ENCODE measurements at places on chromosomes 6 and 20. TPM values are rescaled to one million over a fixed set of nuclear protein-coding genes. Genes with fewer than 3 reads are reported as not detected.

SIRPB2 gene
- total RNA-seq: 1.8 TPM

SLC35F1 gene
- 3.1 TPM for total RNA-seq

RSPO4 gene
- total RNA-seq: 1.1 TPM

EYA2 gene
- total RNA-seq: 0.59 TPM

CST7 gene
- total RNA-seq: 9.4 TPM

KCNQ2 gene
- total RNA-seq: 1.2 TPM

KCNG1 gene
- total RNA-seq: 1.7 TPM

TSPO2 gene
- total RNA-seq: 0.79 TPM

BNIP5 gene
- 0.10 TPM for total RNA-seq

CFAP61 gene
- total RNA-seq: 0.20 TPM

PRPH2 gene
- 2.8 TPM for total RNA-seq

SPDEF gene
- total RNA-seq: 0.89 TPM

GPLD1 gene
- 10.2 TPM for total RNA-seq

ZC3H12D gene
- 0.99 TPM for total RNA-seq

MYLK4 gene
- total RNA-seq: 1.4 TPM

ADGRF4 gene
- total RNA-seq: 7.6 TPM

MOG gene
- not detected for total RNA-seq

ZNF831 gene
- 0.20 TPM for total RNA-seq

SGK2 gene
- 8.3 TPM for total RNA-seq

MLIP gene
- total RNA-seq: 11.5 TPM

PLG gene
- not detected for total RNA-seq

CCN6 gene
- total RNA-seq: 0.39 TPM

SNAP25 gene
- total RNA-seq: 3.5 TPM

SASH1 gene
- total RNA-seq: 106 TPM

SAYSD1 gene
- 11.9 TPM for total RNA-seq
